ENCODE measurements at places on chromosomes 3 and 15.

DNA sequence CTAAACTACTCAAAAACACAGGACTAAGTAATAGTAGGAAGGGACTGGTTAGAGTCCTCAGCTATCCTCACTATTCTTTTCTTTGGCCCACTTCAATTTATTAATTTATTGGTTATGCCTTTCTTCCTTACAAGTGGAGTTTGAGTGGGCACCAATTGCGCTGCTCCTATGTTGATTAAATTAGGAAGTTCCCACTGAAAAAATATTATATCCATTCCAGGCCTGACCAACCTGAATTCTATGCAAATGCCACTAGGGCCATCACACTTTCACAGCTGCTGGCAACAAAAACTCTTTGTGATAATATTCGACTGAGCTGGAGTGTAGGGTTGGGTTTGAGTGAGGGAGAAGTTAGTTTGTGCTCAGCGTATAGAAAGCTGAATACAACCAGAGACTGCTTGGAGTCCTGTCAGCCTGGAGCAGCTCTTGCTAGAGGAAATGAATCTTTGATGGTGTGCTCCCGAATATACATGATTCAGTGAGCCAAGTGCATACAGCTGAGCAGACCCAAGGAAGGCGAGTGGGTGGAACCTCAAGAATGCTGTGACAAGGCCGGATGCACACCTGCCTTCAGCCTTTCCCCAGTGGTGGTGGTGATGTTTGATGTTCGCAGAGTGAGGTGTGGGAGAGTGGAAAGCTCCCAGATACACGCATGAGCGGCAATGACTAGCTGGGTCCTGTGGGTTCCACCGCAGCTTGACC lies 1.5 kb downstream of the ARHGEF3 start:
- DNase-seq, result no peak

DNA sequence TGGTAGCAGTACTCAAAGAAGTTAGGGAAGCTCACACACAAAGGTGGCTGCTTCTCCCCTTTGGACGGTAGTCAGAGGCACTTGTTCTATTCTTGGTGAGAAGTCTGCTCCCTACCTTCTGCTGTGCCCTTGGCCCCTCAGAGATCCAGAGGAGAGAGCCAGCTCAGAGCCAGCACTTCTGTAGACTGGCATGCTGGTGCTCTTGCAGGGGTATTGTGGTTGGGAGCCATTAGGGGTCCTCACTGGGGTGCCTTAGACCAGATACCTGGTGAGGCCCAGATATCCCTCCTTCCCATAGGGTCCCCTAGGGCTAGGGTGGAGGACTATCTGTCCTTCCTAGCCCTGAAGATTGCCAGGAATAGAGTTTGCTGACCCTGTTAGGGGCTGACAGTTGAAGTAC lies 140.6 kb downstream of the EEFSEC start:
- no peak for DNase-seq

DNA sequence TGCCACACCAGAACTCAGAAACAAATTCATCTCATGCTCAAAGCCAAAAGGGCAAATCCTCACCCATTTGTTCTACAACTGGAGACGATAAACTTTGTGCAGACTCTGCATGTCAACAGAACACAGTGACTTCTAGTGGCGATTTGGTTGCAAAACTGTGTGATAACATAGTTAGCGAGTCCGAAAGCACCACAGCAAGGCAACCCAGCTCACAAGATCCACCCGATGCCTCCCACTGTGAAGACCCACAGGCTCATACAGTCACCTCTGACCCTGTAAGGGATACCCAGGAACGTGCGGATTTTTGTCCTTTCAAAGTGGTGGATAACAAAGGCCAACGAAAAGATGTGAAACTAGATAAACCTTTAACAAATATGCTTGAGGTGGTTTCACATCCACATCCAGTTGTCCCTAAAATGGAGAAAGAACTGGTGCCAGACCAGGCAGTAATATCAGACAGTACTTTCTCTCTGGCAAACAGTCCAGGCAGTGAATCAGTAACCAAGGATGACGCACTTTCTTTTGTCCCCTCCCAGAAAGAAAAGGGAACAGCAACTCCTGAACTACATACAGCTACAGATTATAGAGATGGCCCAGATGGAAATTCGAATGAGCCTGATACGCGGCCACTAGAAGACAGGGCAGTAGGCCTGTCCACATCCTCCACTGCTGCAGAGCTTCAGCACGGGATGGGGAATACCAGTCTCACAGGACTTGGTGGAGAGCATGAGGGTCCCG lies 199.7 kb downstream of the AKAP13 start:
- no peak for DNase-seq

DNA sequence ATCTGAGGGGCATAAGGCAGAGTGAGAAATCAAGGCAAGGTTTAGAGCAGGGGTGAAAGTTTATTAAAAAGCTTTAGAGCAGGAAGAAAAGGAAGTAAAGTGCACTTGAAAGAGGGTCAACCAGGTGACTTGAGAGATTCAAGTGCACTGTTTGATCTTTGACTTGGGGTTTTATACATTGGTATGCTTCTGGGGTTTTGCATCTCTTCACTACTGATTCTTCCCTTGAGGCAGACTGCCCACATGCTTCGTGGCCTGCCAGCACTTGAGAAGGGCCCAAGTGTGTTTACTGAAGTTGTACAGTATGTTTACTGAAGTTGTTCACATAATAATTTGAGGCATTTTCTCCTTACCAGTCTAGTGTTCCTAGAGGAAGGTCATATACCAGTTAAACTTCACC lies 367.0 kb upstream of the UBE2E2 start:
- DNase-seq, result no peak

DNA sequence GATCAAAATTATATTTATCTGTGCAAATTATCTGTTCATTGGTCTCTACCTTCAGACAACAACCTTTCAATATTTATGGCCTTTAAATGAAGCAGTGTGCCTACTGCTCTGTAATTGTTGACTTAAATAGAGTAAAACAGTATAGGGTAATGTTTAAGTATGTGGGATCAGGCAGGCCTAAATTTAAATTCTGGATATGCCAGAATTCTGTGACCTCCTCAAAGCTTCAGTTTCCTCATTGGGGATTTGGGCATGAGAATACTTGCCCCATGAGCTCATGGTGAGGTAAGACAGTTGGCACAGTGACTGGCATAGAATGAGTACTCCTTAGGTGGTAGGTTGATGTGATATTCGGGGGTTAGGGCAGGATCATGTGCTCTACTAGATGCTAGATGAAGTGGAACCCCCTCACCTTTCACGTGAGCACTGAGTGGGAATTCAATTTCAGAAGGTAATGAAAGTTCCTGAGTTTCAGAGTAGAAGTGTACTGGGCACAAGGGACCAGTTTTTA lies 14.9 kb downstream of the ARL8B start:
- no peak for DNase-seq

DNA sequence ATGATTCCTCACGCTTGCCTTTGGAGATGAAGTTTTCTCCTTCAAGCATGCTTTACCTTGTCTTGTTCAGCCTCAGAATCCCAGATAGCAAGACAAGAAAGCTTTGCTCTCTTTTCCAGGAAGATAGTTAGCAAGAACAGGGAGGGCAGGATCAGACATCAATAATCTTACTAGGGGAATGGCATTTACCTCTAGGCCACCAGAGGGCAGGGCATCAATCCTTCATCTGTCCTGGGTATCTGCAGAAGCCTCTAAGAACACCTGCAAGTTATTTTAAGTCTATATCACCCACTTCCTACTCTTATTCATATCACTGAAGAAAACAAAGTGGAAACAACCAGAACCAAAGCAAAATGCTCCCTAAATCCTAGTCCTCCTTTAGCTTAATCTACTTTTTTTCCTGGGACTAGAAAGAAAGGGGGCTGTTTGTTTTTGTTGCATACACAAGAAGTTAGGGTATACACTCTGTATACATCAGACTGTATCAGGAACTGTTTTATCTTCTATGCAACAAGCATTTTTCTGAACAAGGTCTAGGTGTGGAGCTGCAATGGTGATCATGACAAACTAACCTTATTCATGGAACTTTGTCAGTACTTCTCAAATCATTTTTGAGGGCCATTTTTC lies 862.5 kb downstream of the CADM2 start:
- DNase-seq, result no peak

GRCh38 chr3:154119951-154120350 lies 1.2 kb upstream of the ARHGEF26 start:
- DNase-seq, result no peak

DNA sequence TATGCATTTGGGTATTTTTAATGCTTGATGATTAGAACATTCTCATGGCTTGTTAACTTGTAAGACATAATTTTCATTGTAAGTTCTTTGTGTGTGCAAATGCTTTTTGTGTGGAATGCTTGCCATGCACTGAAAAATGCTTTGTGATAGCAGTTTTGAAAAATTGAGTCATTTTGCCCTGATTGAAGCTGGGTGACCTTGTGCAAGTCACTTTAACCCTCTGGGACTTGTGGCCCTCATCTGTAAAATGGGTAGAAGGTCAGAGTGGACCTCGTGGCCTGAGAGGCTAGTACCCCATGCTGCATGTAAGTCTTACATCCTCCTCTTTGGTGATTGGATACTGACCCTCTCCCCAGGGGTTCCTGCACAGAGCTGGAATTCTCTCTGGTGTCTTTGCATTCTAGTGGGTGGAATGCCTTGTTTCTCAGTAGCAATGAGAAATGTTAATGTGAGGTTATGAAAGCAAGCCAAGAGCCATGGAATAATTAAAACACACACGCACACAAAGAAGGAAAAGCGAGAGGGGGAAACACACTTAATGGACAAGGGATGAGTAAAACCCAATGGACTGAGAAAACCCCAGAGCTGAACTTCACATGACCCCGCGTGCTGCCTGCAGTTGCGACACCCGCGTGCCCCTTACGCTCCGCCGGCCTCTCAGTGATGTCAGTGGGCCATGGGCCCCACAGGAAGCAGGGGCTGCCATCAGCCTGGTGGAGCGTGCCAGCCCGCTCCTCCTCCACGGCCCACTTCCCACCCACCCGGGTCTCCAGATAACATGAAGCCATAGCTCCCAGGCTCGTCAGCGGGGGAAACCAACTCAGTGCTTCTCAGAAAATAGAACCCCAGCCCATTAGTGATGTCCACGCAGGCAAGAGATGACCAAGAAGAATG lies 44.0 kb downstream of the SMAD3 start:
- peak; percentile 98 for DNase-seq

GRCh38 chr3:193788189-193788991 lies 195.4 kb downstream of the OPA1 start:
- DNase-seq, result no peak

DNA sequence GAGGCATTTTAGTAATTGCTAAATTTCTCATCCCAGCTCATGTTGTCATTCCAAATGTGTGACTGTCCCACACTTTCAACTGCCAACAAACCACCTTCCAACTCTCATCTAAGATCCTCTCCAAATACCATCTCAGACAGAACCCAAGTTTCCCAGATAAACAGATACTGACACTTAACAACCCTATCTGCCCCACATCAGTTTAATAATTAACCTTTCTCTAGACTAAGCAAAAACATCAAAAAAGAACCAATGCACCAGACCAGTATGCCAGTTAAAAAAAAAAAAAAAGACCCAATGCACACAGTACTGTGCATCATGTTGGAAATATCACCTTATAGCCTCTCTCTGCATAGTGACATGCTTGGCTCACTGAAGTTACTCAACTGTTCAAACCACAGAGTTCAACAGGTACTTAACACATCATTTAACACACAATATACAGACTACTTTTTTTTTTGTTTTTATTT lies 5.5 kb downstream of the SFMBT1 start:
- DNase-seq, result no peak

DNA sequence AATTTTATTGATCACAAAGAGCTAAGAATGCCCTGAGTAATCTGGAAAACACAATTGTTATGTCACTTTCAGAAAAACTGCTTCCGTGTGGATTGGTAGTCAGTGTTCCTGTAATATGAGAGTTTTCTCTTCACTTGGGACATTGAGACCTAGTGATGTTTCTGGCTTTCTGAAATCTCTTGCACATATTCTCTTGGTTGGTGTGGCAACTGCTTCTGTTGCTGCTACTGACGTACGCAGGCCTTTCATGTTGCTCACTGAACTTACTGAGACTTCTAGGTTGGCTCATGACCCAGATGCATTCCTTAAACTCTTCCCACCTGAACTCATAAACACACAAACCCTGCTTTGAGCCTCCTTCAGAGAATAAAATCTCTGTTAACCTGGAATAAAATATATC lies 175.0 kb upstream of the PFN2 start:
- no peak for DNase-seq

DNA sequence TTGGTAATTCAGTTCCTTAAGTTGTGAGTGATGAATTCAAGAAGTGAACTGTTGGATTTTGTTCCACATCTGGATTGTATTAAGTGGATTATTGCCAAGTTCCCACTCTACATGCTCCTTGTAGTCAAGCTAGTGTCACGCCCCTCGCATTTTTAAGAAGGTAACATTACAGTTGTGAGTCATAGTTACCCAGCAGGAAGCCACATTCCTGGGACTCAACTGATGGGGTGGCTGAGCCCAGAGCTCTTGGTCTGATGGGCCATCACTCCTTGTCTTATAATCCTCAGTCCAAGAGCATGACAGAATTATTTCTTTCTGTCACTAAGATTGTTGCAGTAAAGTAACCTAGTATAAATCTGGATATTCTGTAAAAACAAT lies 102.7 kb downstream of the PTPRG start:
- peak; percentile 99 for DNase-seq

DNA sequence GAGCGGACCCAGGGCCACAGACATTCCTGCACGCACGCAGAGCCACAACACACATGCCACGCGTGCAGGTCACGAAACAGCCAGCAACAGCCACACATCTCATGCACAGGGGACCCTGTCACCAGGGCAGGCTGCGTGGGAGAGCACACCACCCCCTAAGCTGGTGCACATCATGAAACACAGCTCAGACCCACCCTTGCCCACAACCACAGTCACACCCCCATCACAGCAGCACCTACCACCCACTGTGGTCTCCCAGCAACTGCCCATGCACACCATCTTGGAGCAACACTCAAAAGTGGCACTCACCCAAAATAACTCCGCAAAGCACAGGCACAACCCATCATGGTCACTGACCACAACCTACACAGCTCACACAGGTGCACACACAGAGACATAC lies 75.7 kb downstream of the OCA2 start:
- DNase-seq, result no peak

GRCh38 chr3:198030125-198030524 lies 70.1 kb downstream of the LMLN start:
- DNase-seq, result no peak

GRCh38 chr15:39801641-39802309 lies 19.1 kb upstream of the FSIP1 start:
- no peak for DNase-seq

GRCh38 chr15:41285285-41285684 lies 47.1 kb downstream of the OIP5 start:
- no peak for DNase-seq

GRCh38 chr3:68458581-68458980 lies 473.8 kb downstream of the TAFA4 start:
- no peak for DNase-seq

DNA sequence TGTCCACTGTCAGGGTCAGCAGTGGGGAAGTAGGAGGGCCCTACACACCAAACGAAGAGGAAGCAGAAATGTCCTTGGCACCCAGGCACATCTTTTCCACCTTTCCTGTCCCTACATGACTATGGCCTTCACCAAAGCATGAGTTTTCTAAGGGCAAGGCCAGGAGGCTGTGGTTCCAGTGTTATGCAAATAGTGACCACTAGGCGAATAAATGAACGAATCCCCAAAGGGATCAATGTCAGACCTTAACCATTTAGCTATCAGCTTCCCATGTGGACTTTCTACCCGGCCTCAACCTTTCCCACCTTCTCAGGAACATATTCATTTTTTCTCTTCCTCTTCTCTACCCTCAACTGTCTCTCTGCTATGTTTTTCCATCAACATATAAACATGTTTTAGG lies 63.1 kb downstream of the NTRK3 start:
- no peak for DNase-seq
